ENCODE measurements at places on chromosomes 6 and 20.
A peak's percentile ranks its signal among the peaks of the same experiment; 100 is the strongest.

DNA sequence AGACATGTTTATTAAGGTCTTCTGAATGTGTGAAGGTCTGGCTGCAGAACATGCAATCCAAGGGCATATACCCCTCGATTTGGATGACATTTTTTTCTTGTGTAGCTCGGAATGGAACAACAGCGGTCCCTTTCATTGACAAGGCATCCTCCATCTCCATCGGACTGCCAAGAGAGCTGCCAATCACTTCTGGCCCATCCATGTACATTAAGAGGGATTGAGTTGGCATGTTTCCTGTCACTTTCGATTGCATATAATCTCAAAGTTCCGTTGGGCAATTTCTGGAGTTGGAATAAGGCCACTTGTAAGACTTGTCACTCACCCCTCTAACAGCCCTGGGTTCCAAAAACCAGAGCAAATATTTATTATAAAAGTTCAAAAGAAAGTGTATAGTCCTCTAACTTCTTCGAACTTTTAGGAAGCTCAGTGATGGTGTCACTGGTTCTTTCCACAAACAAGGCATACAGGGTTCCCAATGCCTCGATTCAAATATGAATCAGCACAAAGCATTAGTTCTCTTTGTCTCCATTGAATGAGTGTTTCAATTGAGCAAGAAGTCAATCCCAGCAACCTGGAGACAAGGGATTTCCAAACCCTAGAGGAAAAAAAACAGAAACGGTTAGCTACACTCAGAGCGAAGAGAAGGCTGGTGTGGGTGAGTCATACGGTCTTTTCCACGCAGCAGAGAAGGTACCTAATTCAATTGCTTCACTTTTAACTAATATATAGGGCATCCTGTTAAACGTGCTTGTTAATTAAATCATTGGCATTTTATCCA lies 10.9 kb downstream of the ZNF217 start:
- DNase-seq: peak; percentile 93

- DNase-seq: no peak
Observed at GRCh38 chr20:38144974-38145728, 19.9 kb downstream of the TGM2 start.

DNA sequence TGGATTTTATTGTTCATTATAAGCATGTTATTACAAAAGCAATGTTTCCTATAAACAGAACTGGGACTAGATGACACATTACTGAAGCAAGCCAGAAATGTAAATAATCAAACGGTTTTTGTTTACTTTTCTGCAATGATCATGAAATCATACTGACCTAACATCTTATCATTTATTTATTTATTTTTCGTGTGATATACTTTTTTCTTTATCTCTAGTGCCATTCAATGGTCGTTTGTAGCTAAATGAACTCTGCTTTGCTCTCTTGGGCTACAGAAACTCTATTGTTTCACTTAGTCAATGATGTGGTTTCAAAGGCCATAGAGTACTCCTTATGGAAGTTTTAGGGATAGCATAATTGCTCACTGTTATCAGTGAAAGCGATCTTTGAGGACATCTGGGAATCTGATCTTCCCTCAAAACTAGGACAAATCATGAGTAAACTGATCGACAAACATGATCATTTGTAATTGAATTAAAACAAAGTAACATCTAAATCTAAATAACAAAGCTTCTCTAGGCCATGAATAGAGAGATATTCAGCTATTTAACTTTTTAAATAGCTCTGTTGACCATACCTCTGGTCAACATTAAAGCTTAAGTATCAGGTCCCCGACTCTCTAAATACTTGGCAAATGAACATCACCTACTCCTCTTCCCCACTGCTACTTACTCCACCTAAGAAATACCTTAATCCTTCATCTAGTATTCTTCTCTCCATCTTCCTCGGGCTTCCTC lies 933.4 kb downstream of the TFAP2A start:
- DNase-seq: no peak

GRCh38 chr20:9838378-9839295 lies at the start of gene PAK5:
Gene PAK5 (minus strand): TSS chr20:9839076. CDS start chr20:9644328, 194,748 bp downstream.
- no peak for DNase-seq

DNA sequence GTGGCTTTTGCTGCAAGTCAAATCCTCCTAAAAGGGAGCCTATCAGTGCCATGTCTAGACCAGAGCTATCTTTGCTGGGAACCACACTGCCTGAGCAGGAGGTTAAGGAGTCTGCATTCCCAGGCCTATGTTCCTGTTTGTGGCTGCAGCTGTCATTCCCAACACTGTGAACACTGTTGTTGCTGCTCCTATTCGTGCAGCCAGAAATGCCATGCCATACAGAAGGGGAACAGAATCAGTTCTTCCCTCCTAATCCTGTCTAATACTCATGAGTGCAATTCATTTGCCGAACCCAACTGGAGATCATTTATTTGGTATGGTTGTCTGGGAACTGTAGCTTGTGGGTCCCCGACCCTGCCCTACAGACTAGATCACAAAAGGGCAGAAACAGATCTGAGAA lies 406.5 kb upstream of the GJE1 start:
- DNase-seq: no peak

DNA sequence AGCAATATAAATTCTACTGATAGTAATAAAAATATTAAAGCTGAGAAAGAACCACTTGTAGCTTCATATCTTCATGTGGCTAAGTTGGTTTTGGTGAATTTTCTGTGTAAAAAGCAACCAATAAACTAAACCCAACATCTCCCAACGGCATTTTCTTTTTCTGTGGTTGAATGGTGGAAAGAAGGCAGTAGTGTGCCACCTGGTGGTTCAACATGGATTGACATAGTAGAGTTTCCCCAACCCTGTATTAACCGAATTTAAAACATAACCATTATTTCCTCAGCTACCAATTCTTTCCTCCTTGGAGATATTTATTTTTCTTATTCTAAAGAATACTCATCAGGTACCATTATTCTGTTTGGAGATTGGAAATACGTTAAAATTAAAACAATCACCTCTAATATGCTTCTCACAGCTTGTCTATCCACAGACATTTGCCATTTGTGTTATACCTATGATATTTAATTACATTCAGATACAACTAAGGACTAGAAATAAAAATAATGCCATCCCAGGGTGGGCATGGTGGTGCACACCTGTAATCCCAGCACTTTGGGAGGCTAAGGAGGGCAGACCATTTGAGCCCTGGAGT lies 117.1 kb upstream of the EEF1E1 start:
- DNase-seq: peak; percentile 6

- DNase-seq: no peak
Observed at GRCh38 chr6:53230775-53231467, 82.3 kb upstream of the GCM1 start.

DNA sequence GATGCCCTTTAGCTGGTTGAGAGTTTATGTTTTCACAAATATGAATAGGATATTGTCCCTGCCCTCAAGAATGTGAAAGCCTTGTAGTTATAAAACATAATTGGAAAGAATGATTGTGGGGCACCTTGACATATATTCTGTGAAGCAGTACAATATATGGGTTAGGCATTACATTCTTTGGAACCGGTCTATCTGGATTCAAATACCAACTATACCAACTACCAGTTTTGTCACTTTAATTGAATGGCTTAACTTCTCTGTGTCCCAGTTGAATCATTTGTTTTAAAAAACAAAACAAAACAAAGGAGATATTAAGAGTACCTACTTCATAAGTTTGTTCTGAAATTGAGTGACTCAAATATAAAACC lies 146.5 kb downstream of the TBC1D32 start:
- no peak for DNase-seq

DNA sequence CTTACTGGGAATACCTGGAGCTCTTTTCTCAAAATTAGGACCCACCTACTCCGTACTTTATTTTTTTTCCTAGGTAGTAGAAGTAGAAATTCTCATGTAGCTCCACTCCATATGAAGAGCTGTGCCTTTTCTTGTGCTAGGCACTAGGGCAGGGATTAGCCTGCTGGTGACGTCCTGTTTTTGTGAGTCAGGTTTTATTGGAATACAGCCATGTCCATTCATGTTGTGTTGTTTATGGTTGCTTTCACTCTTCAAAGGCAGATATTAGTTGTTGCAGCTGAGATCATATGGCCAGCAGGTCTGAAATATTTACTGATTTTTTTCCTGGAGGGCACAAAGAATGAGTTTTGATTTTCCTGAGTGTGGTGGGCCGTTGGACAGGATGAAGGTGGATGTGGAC lies 20.5 kb downstream of the XRN2 start:
- peak; percentile 45 for DNase-seq

DNA sequence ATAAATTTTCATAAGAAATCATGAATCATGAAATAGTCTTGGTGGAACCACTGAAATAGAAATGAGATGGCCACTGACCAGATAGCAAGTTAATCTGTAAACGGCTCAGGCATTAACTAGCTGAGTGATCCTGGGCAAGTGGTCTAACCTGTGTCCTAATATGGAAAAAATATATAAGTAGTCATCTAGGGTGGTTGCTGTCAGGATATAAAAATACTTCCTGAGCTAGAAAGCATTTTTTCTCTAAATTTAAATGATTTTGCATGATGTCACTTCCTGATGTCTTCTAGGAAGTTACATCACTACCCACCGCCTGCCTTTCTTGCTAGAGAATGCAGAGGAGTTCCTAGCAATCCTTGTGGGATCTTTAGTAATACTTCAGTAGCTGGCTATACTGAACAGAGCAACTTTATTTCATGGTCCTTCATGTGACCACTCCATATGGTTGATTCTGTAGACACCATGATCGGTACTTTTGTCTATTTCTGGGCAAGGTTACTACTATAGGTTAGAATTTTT lies 228.1 kb upstream of the CEP162 start:
- no peak for DNase-seq

- no peak for DNase-seq
Observed at GRCh38 chr6:148323344-148323743, 19.3 kb upstream of the SASH1 start.

- DNase-seq: no peak
Observed at GRCh38 chr6:130946076-130946475, 117.0 kb downstream of the EPB41L2 start.

GRCh38 chr6:155248008-155249001 lies 15.5 kb upstream of the CLDN20 start:
- no peak for DNase-seq

DNA sequence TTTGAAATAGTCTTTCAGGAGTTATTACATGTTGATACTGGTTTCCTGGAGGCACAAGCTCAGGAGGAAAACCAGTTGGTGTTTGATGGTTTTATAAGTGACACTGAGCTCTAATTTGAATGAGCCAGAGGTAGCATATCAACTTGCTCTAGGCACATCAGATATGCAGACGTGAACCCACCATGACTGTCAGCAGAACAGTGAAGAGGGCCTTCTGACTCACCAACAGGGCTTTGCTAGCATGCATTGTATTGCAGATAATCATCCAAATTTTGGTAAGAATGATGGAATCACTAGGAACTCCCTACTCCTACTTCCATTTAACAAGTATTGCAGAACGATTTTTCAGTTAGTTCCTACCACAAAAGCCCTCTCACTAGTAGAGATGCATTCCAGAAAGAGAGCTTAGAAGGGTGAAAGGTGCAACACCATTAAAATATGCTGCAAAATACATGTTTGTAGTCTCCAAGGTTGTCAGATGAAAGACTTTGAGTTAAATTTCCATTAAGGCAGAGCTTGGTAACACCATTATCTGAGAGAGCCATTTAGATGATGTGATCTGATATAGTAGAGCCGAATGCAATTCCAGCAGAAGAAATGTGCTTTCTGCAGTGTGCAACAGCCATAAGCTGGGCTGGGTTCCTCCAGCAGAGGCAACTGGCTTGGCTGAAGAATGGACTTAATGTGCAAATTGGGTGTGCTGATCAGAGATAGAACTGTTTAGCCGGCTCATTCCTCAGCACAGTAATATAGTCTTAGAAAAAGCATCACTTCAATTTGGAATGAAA lies 968.7 kb upstream of the ADGRB3 start:
- DNase-seq: no peak

Data from GM04503 (cell line).